ENCODE measurements at places on chromosomes 3 and 15.

DNA sequence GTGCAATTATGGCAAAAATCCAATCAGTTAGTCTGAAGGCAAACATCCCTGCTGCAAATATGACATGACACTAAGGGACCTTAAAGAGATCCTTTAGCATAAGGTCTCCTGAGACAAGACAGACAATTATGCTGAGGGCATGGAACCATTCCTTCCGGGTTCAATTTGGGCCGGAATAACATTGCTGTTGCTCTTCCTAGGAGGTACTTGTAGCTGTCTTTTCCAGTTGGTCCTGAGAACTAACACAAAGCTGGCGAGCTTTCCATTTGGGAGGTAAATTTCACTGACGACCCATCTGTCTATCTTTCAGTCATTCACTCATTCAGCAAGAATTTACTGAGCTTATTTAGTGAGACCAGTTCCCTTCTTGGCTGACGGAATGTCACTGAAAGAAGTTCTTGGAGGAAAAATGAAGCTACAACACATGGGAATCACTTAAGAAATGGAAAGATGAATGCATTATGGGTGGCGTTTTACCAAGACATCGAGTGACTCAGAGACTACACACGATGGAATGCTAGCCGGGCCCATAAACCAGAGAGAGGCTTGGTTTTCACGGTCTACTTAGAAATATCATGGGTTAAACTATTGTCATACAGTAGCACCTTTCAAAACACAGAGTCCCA is 215.5 kb downstream of the PDZRN3 start:
- DNase-seq: no peak

GRCh38 chr15:27466758-27467157 is 495.8 kb downstream of the GABRG3 start:
- DNase-seq: no peak

DNA sequence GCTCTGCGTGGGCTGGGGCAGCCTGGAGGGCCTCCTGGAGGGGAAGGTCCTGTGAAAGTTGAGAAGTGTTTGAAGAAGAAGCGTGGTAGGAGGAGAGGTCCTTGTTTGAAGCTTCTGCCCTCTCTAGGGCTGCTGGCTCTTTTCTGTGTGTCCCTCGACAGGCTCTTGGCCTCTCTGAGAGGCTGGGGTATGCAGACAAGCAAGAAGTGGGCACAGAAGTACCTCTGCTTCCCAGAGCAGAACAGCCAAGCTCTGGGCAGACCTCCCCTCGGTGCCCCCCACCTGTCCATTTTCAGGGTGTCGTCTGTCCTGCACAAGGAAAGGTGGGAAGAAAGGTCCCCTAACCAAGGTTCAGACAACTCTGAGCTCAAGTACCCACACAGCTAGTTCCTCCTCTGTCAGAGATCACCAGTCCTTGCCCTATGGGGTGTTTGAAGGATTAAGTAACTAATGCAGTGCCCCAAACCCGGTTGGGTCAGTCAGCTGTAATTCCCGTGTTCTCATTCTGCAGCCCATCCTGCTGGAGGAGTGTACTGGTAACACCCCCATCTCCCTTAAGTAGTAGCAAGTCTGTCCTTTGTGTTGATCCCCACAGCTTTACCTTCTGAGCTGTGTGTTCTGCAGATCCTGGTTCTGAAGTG is 6.3 kb downstream of the CSK start:
- DNase-seq: no peak

GRCh38 chr15:83108266-83109219 is 1.1 kb downstream of the TM6SF1 start:
- peak; percentile 88 for DNase-seq

DNA sequence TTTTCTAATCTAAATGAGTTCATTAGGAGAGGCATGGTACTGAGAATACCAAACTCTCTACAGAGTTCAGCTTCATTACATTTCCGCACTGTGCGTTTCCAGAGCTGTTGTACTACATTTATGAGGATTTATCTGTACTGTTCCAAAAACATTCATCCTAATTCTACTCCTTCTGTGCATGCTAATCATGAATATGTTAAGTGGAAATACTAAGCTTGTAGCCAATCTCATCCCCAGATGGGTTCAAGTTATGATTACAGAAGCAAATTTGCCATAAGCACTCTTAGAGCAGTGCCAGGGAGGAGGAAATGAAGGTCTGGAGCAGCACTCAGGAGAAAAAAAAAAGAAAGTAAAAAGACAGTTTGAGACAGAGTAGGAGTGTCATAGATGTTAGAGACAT is 544.3 kb downstream of the GBE1 start:
- no peak for DNase-seq

GRCh38 chr15:77515613-77516012 is 94.9 kb downstream of the HMG20A start:
- no peak for DNase-seq

DNA sequence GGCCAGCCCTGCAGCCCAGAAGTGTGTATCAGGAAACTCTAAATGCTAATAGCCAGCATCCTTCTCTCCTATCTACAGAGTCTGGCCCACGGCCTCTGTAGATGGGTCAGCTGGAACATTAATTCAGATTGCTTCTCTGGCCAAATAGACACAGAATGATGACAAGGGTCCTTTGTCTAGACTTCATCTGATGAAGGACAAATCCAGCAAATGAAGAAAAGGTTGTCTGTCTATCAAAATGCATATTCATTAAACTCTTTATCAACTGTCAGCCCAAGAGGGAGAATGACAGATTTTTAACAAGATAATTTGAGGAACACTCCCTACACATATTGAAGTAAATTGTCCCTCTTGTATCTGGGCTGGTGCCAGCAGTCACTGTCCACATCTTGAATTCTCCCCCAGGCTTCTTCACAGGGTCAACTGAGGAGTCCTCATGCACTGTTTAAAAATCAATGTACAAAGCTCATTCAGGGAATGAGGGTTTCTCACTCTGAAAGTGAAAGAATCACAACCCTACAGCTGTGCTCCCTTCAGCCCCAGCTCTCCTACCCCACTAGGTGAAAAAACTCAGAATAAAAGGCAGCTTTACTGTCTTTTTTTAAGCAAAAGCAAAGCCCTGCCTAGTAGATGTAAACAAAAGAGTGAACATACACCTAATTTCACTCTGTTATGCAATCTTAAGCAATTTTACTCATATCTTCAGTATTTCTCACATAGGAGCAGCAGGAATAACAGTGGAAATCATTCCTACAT is 507.7 kb downstream of the IGSF11 start:
- no peak for DNase-seq

- no peak for DNase-seq
Observed at GRCh38 chr3:66092175-66092995, 53.7 kb upstream of the MAGI1 start.

DNA sequence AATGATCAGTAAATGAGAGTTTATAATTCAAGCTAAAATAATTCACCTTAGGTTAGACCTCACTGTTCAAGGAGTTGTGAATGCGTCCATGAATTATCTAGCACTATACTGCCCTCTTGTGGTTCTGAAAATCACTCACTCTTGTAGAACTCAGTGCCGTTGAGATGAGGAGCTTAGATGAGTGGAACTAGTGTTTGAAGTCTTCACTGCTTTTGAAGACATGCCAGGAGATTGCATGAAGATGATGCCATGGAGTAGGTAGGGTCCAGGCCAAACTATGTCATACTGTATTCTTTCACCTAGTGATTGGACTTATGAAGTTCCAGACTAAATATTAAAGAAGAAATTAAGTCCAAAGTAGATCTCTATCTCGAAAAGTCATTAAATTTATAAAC is 28.8 kb downstream of the LYSMD4 start:
- DNase-seq: peak; percentile 75

DNA sequence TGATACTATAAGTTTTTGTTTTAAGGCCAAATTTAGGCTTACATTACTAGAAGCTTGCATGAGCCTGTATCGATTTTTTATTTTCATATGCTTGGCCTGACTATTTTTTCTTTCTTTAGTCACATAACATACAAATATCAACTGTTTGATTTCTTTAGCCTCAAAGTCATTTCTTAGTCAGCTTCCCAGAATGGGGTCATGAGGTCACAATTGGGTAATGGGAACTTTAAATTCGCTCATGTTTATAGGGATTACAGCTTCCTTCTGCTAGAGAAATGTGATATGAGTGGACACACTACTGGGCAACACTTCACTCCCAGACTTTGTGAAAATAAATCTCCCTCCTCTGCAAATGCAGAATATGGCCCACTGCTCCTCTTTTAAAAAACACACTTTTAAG is 9.1 kb upstream of the TIPARP start:
- DNase-seq: no peak

DNA sequence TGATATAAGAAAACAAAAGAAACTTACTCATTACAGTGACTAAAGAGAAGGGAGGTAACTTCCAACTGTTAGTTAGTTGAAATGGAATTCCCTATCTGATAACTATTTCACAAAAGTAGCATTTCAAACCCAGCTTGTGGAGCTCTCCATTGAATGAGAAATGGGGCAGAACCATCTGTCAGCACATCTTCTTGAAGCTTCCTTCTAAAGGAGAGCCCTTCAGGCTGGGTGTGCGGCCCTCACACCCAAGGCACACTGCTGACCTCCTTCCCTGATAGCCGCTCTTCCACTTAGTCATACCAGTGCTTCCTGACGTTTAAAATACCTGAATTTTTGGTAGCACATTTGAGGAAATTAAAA is 28.1 kb upstream of the VEPH1 start:
- DNase-seq: no peak

Measured in CMK (cell line).